ENCODE measurements at places on chromosomes 7 and 10. TPM values are rescaled to one million over a fixed set of nuclear protein-coding genes. Genes with fewer than 3 reads are reported as not detected.

DNA sequence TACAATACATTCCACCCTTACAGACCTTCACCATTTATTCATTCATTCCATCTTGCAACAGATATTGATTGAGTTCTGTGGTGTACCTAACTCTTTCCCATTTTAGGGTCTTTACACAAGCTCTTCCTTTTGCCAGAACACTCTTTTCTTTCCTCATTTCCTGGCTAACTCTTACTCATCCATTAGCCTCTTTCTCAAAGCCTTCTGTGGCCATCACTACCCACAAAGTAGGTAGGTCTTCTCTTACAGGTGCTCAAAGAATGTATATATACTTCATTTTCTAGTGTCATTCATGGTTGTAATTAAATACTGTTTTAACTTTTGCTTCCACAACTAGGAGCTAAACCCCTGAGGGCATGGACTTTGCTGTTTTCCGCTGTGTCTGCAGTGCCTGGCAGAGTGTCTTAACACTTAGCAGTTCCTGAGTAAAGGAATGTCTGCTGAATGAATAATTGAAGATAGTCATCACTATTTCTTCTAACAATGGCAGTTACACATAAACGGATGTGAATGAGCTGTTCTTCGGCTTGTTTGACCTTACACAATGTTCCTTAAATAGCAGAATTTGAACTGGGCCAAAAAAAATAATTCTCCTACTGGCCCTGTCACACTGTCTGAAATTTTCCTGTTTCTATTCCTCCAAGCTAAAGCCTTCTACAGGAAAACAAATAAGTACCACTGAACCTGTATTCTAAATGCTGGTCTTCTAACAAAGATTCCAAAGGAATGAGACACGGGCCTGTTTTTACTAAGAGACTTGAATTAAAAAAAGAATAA is 15.1 kb downstream of the BCAP29 start:
- DNase-seq: no peak

DNA sequence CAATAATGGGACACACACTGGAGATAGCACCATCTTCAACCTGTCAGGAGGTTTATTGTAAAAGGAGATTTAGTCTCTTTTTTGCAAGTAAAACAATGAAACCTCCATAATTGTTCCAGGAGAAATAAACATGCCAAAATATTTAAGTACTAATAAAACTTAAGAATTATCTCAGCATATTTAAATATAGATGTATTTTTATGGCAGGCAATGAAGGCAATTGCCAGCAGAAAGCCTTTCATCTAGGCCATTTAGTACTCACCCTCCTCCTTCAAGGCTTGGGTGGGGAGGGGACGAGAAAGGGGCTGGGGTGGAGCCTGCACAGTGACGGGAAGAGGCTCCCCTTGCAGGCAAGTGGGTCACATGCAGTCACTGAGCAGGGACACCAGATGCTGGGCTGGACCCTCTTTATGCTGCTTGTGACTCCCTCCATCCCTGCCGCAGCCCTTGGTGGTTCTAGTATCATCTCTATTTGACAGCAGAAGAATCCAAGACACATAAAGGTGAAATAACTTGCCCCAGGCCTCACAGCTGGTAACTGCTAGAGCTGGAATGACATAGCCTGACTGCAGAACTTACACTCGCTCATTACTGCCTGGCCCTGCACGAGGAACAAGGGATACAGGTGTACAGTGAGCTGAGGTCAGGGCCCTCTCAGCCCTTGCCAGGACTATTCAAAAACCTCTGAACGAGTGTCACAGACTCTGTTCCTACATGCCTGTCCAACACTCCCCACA is 449.5 kb upstream of the ZMIZ1 start:
- no peak for DNase-seq

DNA sequence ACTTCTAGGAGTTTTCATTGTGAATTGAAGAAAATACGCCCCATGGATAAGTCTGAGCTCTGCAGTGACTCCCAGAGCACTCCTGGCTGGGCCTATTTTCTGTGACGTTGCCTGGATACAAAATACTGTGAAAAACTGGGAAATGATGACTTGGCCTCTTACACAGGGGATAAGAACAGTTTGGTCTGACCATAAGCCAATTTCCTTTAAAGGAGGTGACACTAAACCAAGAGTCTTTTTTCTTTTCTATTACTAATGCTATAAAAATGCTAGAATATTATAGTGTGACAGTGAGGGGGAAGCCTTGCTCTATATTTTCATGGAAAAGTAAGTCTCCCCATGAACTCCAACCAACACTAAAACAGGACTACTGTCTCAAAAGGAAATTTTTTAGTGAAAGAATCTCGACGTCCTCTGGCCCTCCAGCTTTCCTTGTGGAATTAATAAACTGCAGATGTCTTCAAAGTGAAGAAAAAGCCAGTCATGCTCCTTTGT is 45.5 kb downstream of the MYOF start:
- peak; percentile 95 for DNase-seq

DNA sequence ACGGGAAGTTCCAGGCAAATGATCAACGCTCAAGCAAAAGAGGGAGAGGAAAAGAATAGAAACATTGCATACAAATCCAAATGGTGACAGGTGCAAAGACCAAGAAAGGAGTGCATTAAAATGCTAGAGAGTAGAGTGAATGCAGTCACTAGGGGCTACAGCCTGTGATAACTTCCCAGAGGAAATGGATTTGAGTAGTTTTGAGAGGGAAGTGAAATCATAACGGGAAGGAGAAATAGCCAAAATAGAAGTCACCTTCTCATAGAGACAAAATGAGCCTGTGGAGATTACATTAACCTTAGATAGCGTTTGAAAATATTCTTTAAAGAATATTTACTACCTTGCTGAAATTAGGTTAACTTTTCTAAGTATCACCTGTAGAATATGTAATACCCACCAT is 26.5 kb downstream of the NUP42 start:
- no peak for DNase-seq

DNA sequence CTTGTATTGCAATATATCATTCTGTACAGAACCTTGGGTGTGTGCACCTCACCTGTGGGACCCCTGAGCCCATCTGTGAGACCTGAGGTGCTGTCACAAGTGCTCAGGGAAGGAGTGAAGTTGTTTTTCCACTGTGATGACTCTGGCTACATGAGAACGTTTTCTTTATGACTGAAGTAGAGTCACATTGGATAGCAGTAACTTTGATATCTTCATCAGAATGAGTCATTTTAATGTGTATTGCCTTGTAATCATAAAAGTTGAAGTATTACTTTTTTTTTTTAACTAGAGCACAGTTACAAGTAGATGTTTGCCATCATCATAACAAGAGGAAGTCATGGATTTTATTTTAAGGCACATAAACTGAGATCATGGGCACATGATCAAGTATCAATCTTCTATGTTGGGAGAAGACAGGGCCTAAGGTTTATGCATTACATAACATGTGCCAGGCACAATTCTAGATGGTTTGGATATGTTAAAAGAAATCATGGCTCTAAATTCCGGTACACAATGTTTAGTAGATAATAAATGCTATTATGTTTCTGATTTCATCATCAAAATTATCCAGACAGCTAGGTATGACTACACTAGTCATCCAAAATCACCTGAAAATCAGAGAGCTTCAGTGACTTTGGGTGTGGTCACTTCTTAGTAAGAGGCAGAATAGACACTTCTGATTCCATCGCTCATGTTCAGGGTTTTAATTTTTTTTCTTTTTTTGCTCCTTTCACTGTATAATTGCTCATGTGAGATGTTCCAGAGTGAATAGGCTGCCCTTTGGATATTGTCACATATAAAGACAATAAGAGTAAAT is 82.7 kb upstream of the KLF6 start:
- DNase-seq: no peak

GRCh38 chr7:978416-979091 is 3.2 kb upstream of the COX19 start:
- no peak for DNase-seq

DNA sequence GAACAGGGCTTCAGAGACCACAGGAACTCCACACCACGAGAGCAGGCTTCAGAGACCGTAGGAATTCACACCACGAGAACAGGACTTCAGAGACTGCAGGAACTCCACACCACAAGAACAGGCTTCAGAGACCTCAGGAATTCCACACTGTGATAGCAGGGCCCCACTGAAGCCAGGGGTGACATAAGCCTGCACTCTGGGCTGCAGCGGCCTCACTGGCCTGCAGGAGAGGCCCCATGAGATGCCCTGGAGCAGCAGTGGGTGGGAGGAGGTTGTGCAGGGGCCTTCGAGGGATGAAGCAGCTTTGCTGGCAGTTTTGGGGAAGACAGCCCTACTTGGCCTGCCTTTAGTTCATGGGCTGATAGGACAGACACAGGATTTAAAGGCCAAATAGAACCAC is 614.7 kb downstream of the PTPRN2 start:
- no peak for DNase-seq

DNA sequence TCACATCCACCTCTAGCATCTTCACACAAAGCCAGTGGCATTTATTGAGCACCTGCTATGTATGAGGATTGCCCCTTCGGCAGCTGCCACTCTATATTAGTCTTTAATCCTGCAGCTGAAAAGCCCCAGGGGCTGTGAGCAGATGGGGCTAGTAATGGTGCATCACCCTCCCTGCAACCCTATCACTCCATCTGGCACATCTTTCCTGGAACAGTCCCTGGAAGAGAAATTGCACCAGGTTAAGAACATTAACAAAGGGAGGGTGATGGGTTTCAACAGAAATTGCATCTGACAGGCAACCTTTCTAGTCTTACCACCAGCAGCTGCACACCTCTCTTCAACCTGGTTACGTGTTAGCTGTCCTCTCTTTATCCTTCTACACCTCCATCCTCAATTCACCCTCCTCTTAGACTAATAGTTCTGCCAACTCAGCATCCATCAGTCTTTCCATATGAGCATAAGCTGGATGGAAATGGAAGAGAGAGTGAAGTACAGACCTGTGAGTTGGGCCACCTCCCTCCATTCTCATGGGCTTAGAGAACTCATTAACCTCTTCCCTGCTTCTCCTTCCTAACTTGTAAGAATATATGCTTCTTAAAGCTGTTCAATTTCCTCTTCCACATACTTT is 168.6 kb upstream of the NEBL start:
- DNase-seq: no peak

DNA sequence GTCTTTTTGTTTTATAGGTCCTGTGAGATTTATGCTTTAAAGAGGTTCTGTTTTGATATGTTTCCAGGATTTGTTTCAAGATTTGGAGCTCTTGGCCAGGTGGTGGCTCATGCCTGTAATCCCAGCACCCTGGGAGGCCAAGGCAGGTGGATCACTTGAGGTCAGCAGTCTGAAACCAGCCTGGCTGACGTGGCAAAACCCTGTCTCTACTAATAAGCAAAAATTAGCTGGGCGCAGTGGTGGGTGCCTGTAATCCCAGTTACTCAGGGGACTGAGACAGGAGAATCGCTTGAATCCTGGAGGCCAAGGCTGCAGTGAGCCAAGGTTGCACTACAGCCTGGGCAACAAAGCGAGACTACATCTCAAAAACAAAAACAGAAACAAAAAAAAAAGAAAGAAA is 8.3 kb upstream of the HYAL4 start:
- no peak for DNase-seq

CHAT gene
- polyA plus RNA-seq: not detected

RAB11FIP2 gene
- 20.0 TPM for polyA plus RNA-seq

CALHM3 gene
- polyA plus RNA-seq: not detected

DNA sequence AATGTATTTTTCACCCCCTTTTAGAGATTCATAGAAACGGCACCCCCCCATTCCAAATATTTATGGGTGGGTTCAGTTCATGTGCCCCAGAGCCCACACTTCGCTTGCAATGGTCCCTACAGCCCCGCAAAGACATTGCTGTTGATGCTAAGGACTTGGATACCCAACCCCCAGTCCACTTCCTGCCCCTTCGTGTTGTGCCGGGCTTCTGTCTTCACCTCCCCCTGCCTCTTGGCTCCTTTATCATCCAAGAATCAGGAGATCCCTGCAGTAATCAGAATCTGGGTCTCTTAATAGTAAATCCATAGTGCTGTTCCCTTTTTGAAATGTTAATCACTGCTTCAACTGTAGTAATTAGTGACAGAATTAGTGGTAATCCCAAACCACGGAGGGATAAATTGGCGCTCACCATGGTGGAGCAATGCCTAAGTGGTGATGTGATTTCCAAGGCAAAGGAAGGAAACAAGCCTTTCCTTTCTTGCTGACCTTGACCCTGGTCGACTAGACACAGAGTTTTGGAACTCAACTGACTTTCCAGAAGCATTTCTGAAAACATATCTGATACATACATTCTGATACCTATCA is 67.7 kb downstream of the HK1 start:
- no peak for DNase-seq

DNA sequence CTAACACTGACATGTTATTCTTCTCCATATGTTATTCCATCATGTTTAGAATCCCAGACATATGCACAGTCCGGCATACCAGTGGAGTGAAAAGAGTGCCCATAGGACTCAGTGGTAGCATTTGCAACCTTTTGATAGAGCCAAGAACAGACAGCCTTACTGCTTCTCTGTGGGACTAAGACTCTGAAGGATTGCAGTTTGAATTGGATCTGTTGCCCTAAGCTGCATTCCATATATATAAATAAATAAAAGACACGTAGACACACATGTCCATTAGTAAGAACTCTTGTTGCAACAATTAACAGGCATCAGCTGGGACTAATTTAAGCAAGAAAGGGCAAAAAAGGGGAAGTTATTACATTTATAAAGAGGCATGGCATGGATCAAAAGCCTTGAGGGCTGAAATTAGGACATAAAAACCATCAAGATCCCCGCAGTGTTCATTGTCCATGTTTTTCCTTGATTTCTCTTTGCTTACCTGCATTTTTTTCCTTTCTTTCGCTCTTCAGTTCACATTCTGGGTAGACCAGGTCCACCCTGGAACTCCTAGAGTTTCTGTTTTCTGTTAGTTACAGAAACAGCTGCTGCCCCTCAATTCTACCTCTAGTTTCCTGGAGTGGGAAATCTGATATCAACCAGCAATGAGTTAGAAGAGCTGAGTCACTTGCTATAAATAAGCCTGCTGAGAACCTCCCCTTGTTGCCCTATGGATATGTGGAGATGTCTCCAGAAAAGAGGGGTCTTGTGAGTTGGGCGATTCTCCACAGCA is 132.4 kb downstream of the SORCS1 start:
- no peak for DNase-seq

DNA sequence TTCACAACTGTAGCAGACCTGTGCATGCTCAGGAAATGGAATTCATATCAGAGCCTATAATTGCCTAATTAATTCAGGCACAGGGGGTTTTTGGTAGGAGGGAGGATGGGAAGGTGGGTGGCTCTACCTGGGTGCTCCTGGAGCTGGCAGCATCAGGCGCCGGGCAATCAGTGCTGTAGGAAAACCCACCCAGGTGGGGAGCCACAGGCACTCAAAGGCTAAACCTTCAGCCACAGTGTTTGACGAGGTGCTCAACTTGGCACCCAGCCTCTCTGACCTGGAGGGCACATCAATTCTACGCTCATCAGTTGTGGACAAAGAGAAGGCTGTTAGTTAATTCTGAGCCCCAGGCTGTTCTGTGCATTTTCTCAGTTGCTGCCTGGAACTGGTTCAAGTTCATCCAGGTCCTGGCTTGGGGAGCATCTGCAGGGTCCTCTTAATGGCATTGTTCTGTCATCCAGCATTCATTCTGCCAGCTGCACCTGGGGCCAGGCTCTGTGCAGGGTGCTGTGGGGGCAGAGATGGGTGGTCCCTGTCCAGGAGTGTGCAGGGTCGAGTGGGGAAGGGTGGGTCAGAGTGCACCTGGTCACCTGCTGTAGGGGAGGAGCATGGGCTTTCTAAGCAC is 54.1 kb upstream of the NPTX2 start:
- no peak for DNase-seq

Data from forelimb muscle (tissue), 1 donor.